Hematopoietic multipotent progenitor cell treated with erythropoietin and hydrocortisone succinate and interleukin-3 and kit ligand, for 8 days (in vitro differentiated cells): ENCODE measurements at places on chromosomes 2 and 18.

DNA sequence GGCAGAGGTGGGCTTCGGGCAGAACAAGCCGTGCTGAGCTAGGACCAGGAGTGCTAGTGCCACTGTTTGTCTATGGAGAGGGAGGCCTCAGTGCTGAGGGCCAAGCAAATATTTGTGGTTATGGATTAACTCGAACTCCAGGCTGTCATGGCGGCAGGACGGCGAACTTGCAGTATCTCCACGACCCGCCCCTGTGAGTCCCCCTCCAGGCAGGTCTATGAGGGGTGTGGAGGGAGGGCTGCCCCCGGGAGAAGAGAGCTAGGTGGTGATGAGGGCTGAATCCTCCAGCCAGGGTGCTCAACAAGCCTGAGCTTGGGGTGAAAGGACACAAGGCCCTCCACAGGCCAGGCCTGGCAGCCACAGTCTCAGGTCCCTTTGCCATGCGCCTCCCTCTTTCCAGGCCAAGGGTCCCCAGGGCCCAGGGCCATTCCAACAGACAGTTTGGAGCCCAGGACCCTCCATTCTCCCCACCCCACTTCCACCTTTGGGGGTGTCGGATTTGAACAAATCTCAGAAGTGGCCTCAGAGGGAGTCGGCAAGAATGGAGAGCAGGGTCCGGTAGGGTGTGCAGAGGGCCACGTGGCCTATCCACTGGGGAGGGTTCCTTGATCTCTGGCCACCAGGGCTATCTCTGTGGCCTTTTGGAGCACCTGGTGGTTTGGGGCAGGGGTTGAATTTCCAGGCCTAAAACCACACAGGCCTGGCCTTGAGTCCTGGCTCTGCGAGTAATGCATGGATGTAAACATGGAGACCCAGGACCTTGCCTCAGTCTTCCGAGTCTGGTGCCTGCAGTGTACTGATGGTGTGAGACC is at the start of gene PROC:
Gene PROC (plus strand): TSS at position 128 of the 812 bp plus-strand sequence. CDS start 1,516 bp downstream, outside the sequence.
- DNase-seq, result no peak

DNA sequence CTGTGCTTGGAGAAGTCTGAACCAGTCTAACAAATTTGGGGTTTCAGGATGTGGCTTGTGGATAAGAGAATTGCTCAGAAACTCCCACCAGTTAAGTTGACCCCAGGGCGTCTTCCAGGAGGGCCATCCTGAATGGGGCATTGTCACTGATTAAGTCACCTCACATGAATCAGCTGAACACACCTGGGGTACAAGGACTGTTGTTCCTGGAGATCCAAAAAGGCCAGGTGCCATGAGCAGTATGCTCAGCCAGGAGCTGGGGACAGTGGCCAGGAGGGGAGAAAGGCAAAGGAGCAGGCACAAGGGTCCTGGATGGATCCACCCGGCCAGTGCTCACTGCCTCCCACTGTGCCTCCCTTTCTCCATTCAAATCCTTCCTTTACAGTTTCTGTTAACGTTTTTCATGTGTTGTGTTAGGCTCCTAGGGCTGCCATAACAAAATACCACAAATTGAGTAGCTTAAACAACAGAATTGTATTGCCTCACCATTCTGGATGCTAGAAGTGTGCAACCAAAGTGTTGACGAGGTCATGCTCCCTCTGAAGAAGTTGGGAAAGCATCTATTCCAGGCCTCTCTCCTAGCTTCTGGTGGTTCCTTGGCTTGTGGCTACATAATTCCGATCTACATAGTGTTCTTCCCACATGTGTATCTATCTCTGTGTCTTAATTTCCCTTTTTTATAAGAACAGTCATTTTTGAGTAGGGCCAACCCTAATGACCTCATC is 33.4 kb downstream of the TRABD2A start:
- DNase-seq, result no peak

DNA sequence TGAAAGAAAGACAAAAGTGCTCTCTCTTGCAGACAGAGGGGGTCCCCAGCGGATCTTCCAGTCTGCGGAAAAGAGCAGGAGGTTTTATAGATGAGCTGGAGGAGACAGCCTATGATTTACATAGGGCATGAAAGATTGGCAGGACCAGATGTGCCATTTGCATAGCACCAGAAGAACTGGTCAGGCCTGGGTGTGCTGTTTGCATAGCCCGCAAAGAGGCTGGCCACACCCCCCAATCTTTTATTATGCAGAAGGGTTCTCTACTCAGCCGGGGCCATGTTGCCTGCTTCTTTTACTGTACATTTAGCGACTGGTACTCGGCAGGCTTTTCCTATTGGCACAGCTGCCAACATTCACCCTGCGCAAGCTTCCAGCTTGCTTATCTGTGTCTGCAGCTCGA is 317.6 kb downstream of the GALR1 start:
- no peak for DNase-seq

DNA sequence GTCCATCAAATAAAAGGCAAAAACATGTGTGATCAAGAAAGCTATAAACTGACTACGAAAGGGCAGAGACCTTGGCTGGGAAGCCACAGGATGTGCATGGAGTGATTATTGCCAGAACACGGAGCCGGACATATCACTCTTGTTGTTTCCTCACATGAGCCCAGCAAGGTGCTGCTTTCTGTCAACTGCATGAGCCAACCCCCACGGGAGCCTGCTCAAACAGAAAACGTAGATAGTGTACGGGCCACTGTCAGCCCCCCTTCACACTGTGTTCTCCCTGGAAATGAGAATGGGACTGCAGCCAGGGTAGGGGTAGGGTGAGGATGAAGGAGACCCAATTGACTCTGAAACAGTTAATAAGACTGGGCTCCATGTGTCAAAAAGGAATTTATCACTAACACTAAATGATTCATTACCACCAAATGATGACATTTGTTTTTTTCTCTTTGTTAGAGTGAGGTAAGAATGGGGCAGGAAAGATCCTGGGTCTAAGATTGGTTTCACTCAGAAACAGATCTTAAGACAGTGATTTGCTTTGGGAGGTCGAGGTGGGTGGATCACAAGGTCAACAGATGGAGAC is 235.8 kb downstream of the MREG start:
- no peak for DNase-seq

GRCh38 chr2:7950035-7950612 is 731.7 kb upstream of the ID2 start:
- no peak for DNase-seq

DNA sequence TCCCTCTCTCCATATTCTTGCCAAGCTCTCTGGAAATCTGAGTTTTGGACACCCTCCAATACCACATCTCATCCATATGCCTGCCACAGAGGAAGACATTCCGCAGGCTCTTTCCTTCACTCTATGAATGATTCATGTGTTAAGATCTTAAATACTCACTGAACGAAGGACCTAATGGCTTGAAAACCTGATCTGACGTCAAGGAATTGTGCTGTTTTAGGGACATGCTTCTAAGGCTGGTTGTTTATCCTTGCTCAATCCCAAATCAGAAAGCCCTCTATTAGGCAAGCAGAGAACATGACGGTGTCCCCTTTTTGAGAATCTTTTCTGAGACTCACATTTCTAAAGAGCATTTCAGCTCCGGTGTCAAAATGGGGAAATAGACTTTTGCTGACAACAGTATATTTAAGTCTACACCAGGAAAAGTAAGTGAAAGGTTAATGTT is 83.7 kb upstream of the GALNT5 start:
- no peak for DNase-seq

DNA sequence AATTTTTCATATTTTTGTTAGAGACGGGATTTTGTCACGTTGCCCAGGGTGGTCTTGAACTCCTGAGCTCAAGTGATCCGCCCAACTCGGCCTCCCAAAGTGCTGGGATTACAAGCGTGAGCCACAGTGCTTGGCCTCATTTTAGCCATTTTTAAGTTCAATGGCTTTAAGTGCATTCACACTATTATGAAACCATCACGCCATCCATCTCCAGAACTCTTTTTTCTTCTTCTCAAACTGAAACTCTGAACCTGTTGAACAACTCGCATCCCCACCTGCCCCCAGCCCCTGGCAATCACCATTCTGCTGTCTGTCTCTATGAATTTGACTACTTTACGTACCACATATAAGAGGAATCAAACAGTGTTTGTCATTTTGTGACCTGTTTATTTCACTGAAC is 31.3 kb upstream of the ASB18 start:
- DNase-seq, result no peak

- DNase-seq, result no peak
These were observed 69.7 kb downstream of the FEZ2 start for GRCh38 chr2:36528274-36528673.

DNA sequence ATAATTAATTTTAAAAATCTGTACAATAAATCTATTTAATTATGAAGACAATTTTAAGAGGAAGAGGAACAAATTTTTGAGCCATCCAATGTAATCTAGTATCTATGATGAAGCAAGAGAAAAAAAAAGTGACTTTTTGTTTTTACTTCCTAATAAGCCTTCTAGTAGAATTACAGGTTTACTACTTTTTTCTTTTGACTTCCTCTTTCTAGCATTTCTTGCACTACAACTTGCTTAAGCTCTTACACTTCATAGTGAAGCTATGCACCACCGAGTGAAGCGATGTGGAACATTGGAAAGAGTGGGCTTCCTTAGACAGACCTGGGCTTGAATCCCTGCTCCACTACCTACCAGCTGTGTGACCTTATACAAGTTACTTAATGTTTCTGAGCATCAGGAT is 2.1 kb downstream of the SERPINB2 start:
- peak; percentile 13 for DNase-seq

DNA sequence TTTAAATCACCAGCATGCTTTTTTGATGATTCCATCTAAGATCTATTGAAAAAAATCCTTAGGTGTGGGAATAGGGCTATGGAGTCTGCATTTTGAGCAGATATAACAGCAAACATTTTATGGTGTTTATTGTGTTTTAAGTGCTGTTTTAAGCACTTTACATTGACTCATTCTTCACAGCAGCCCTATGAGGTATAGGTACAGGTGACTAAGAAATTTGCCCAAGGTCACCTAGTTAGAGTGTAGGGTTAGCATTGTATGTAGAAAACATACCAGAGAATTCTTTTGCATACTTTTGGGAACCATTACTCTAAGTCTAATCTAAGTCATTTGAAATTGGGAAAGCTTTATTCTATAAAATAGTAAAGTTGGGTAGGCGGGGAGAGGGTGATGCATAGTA is 31.3 kb downstream of the PPM1B start:
- DNase-seq, result no peak

- peak; percentile 84 for DNase-seq
These were observed 34.1 kb downstream of the WDR35 start for GRCh38 chr2:19955544-19956422.

DNA sequence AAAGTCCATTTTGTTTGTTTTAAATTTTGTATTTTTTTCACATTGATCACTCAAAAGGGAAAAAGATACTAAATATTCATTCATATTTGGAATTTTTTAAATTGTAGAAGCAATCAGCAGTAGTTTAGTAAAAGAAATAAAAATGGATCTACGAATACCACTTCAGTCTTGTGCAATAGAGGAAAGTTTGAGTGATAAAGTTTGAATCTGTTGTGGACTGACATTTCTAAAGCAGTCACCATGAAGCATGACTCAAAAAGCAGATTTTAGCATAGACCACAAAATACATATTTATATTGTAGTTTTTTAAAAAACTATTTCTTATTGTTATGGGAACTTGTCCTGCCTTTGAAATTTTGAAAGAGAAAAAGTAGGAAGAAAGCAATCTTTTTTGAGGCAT is 520.5 kb upstream of the ZEB2 start:
- no peak for DNase-seq
